ENCODE measurements at places on chromosomes 3 and 15.

GRCh38 chr3:59607656-59608055, 557.8 kb upstream of the CFAP20DC start:
- DNase-seq = peak; percentile 68

- no peak for DNase-seq
Measured at GRCh38 chr3:148924562-148924961, 59.5 kb downstream of the CPA3 start.

DNA sequence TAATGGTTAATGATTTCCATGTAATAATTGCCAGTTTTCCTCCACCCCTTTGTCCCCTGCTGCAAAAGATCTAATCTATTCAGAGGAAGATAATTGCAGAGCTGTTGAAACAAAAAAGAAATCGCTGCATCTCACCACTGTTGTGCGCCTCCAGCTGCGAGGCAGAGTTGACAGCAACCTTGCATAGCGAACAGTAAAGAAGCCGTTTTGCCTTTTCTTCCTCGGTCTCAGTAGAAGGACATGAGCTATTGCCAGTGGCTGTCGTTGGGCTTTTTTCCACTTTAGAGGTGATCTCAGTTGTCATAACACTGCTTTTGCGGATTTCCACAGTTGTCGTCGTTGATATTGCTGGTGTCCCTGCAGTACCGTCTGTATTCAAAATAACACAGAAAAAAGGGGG, 314.2 kb downstream of the ZNF385D start:
- no peak for DNase-seq

- DNase-seq = no peak
Measured at GRCh38 chr3:56795097-56795828, 6.5 kb downstream of the ARHGEF3 start.

GRCh38 chr15:92521624-92522008, 127.9 kb downstream of the ST8SIA2 start:
- DNase-seq = peak; percentile 77
